Activated T-cell treated with anti-CD3 and anti-CD28 coated beads for 24 hours (primary cell): ENCODE measurements at places on chromosomes 12 and 14.

- no peak for DNase-seq
Measured at GRCh38 chr12:70823182-70823976, 97.2 kb downstream of the PTPRR start.

DNA sequence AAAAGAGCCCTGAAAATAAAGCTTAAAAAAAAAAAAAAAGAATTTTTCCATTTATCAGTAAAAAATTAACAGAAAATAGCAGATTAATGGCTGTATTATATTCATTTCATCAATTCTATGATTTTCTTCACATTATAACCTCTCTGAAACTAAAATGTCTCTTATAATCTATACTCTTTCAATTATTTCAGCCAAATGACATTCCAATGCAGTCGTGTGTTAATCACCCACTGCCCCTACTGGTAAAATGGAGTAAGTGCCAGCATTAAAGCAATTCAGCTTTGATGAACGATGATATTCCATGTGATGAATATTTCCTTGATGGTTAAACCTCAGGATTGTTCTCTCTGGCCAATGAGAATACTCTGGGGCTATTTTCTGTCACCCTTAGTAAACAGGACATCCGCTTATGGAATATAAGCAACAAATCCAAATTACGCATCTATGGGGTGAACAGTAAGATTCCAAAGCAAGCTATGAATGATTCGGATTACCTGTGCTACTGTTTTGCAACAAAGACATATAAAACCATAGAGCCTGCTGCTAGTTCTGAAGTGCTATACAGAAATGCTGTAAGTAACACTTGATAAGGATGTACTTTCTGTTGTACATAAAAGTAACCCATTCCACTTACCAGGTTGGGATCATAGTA is 20.3 kb upstream of the SYCP3 start:
- DNase-seq: no peak

DNA sequence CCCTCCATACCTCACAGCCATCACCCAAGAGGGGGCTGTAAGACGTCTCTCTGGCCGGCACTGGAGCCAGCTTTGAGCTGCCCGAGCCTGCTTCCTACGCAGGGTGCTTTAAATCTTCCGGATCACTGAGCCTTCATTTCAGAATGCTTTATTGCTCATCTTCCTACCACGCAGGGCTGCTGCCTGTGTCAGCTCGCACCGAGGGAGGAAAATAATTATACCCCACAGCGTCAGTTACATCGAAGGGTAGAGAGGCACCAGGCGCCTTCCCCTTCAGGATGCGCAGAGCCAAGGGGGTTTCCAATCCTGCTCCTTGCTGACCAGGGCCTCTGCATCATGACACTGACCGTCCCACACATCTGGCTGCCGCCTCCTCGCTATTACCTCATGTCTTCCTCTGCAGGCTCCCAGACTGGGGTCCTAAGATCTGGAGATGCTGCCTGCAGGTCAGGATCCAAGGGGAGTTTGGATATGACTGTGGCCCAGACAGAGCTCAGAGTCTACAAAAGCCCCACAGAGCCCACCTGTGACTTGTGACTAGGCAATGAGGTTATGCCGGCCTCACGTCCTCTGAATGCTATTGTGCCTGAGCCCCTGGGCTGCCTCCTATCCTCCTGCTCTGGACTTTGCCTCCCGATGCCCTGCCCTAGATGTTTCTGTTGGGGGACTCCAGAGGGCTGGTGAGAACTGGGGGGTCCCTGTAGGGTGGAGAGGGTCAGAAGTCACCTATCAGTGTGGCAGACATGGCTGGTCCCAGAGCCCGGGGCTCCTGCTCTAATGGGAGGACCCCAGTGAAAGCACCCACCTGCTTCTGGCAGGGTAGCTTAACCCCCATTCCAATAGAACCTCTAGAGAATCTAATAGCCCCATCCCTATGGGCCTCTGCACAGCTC is 220.3 kb upstream of the RTL1 start:
- no peak for DNase-seq

DNA sequence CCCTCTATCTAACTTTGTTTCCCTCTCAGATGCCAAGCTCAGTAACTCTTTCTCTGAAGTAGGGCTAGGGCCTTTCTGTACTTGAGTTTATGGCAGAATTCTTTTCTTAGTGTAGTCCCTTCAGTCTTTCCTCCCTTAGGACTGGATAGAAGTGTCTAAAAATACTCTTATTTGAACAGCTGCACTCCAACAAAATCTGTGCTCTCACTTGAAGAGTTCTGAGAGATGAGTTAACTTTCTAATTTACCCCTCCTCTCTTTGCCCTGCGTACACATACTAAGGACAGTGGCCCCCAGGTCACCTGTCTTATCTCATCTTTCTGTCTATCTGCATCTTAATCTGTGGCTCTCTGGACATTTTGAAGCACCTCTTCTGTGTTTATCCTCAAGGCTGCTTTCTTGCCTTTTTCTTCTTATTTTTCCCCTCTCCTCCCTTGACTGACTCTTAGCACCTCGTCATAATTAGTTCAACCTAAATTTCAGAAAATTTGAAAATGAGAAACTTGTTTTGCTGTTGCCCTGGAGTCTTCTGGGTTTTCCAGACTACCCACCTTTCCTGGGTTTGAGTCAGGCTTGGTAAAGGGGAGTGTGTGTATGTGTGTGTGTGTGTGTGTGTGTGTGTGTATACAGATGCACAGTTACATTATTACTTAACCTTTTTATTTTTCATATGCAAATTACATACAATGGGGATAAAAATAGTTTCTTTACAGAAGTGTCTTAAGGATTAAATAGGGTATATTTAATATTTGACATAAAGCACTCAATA is 23.9 kb downstream of the NCKAP1L start:
- no peak for DNase-seq

- no peak for DNase-seq
Measured at GRCh38 chr14:95326987-95327386, 7.3 kb upstream of the CLMN start.
